Osteoblast (primary cell): ENCODE measurements at places on chromosomes 3 and 15. TPM values are rescaled to one million over a fixed set of nuclear protein-coding genes. Genes with fewer than 3 reads are reported as not detected.

Gene PHLDB2
- 96.4 and 107 TPM in 2 replicates for total RNA-seq

- DNase-seq: no peak
Observed at GRCh38 chr3:42477696-42478095, 24.7 kb upstream of the VIPR1 start.

Gene LMOD3
- not detected in 2 replicates for total RNA-seq

DNA sequence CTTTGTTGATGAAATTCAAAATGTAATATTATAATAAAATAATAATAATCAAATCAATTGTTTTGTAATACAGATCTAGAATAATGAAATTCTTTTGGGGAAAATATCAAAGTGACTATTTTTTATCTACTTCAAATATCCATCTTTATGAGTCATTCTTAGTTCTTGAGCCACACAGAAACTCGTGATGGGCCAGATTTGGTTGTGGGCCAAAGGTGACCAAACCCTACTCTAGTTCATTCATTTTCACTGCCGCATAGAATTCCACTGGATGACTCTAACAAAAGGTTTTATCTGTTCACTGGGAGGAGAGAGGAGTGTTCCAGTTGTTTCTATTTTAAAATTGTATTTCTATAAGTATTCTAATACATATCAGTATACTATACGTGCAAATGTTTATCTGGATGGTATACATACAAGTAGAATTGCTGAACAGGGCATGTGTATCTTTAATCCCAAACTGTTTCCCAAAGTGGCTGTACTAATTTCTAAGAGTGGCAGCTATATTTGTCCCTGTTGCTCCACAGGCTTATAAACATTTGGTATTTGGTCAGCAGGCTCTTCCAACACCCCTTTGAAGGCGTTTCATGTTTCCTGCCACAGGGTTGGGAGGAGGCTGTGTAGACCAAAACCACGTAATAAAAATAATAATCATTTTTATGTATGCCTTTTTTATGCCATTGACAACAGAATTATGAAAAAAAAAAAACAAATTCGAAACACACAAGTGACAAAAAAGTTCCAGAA, 7.3 kb upstream of the RTP3 start:
- DNase-seq: peak; percentile 94

Gene LRTM1
- not detected in 2 replicates for total RNA-seq
